ENCODE measurements at places on chromosomes 6 and 20.

GRCh38 chr20:5044075-5044620 is 42.8 kb upstream of the SLC23A2 start:
- no peak for DNase-seq

GRCh38 chr20:35866418-35867202 is 87.7 kb downstream of the SCAND1 start:
- DNase-seq, result no peak

GRCh38 chr20:10476319-10476724 is 41.2 kb downstream of the SLX4IP start:
- DNase-seq, result no peak

DNA sequence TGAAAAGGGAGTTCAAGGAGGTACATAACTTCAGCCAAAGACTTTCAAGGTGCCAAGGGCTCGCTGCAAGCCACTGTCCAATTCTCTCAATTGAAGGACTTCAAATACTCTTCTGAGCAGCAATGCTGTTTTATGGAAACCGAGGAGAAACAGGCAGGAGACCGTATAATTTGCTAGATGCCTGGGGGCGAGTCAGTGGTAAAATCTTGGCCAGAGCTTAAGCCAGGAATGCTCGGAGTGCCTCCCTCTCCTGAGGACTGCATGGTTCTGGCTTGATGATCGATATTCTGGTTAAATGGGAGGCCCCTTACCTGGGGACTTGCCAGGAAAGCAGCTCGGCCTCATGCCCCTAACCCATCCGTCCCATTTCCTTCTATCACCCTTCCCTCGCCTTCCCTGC is 35.8 kb upstream of the NOP56 start:
- DNase-seq, result no peak

DNA sequence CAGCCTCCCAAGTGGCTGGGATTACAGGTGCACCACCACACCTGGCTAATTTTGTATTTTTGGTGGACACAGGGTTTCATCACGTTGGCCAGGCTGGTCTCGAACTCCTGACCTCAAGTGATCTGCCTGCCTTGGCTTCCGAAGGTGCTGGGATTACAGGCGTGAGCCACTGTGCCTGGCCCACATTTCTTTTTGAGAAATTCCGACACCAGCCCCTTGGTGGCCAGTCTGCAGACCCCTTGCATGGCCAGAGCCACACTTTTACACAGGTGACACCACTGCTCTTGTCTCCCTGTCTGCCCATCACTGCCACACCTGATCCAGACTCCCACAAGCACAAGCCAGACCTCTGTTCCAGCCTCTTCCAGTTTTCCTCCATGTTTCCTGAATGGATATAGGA is 33.0 kb downstream of the SRSF3 start:
- no peak for DNase-seq

DNA sequence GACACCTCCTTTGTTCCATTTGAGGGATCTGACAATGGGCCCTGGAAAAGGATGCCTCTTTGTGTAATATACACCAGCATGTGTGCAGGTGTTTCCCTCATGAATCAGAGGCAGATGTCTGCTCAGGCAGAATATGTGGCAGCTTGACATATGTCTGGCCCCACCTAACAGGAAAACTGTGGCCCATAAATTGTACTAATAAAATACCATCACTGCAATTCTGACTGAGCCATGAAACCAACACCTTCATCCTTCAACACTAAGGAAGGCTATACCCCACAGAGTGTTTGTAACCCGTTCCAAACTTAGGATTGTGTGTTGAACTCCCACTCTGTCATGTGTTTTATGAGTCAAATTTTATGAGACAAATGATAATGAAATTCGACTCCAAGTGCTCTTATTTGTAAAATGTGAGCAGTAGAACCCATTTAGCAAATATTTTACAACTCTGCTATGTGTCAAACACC is 22.7 kb downstream of the LAMA4 start:
- no peak for DNase-seq

- no peak for DNase-seq
Observed at GRCh38 chr20:25054995-25055629, 2.8 kb downstream of the ACSS1 start.

- no peak for DNase-seq
Observed at GRCh38 chr6:79441192-79441591, 96.0 kb downstream of the LCA5 start.

Data from anterior cingulate cortex (tissue), 58 donors.